Activated CD4-positive, alpha-beta T cell treated with anti-CD3 and anti-CD28 coated beads, Interleukin-2, Interleukin-4, amounts not matched to agents 100 ng/mL and 50 ng/mL, durations not matched to agents 16 hours and 8 hours (primary cell): ENCODE measurements at places on chromosomes 16 and 17.

GRCh38 chr17:41869426-41869825 is 4.2 kb upstream of the KLHL11 start:
- DNase-seq: no peak

GRCh38 chr17:47872019-47872650 is 21.2 kb upstream of the SP6 start:
- no peak for DNase-seq

DNA sequence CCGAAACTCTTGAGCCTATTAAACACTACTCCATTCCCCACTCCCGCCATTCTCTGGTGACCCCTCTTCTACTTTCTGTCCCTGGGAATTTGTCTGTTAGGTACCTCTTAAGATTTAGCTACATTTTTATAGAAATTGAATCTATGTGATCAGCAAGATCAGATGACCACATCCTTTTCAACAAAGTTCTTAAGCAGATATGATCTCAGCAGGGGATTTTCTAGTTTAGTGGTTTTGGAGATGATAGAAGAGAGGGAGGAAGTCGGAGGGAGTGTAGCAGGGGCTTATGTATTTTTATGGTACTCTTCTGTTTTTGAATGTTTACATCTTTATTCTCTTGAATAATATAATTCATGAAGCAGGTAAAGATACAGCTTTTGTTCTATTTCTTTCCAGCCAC is 40.8 kb downstream of the RPA1 start:
- DNase-seq: peak; percentile 67

DNA sequence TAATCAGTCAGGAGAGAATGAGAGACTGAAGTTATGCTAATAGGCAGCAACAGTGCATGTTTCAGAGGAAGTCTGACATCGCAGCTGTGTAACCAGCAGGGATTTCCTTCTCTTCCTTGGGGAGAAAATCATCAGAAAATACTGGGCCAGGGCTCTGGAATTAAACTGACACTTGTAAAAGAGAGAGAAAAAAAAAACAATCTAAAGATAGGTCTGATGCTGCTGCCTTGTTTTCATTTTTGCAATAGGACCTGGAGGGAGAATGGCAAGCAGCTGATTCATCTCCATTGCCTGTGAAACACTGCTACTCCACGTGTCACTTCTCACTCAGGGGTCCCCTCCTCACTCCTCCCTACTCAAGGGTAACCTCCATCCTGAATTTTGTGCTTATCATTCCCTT is 17.7 kb upstream of the CORO6 start:
- DNase-seq: no peak

DNA sequence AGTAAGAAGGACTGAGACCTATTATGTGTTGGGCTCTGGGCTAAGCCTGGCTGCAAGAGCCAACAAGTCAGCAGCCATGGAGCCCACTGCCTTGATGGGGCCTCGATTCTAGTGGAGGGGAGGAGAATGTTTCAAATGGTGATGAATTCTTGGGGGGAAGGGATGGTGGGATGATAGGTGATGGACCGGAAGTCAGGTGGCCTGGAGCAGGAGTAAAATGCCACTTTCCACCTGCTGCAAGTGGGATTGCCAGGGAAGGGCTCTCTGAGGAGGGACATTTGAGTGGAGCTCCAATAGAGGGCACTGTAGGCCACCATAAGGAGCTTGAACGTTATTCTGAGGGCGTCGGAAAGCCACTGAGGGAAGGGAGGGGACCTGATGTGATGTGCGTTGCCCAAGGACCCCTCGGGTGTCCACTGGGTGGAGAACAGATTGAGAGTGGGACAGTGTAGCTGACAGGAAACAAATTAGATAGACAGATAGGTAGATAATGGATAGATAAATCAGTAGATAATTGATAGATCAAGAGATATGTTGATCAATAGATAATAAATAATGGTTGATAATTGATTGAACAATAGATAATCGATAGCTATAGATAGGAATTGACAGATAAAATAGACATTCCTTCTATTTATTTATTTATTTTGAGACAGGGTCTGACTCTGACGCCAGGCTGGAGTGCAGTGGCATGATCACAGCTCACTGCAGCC is 18.2 kb upstream of the NXPH3 start:
- DNase-seq: peak; percentile 56

- peak; percentile 67 for DNase-seq
Observed at GRCh38 chr17:7220593-7221277, 997 bp downstream of the ACADVL start.

DNA sequence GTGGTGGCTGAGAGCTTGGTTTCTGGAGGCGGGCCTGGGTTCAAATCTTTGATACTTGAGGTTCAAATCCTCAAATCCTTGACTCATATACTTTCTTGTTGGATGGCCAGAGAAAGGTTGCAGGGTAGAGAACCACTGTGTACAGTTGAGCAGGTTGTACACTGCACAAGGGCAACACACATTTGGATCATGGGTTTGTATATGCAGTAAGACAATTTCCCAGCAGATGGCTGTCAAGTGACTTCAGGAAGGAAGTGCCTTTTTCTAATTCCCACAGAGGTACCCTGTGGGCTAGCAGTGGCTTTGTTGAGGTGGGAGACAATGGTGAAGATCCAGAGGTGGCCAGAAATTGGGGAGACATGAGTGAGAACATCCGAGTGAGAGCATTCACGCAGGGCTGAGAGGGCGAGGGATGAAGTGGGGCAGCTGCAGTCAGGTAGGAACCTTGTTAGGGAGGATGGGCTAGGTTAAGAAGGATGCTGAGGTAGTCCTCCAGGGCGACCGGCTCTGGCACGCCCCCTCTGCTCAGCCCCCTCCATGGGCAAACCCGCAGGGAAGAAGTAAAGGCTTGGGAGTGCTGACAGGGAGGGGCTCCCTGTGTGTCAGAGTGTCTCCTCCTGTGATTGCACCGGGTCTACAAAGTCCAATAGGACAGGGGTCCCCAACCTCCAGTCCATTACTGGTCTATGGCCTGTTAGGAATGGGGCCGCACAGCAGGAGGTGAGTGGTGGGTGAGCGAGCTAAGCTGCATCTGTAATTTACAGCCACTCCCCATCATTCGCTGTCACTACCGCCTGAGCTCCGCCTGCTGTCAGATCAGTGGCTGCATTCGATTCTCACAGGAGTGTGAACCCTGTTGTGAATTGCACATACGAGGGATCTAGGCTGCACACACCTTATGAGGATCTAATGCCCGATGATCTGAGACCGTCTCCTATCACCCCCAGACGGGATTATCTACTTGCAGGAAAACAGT is 2.7 kb downstream of the C16orf89 start:
- DNase-seq: no peak

DNA sequence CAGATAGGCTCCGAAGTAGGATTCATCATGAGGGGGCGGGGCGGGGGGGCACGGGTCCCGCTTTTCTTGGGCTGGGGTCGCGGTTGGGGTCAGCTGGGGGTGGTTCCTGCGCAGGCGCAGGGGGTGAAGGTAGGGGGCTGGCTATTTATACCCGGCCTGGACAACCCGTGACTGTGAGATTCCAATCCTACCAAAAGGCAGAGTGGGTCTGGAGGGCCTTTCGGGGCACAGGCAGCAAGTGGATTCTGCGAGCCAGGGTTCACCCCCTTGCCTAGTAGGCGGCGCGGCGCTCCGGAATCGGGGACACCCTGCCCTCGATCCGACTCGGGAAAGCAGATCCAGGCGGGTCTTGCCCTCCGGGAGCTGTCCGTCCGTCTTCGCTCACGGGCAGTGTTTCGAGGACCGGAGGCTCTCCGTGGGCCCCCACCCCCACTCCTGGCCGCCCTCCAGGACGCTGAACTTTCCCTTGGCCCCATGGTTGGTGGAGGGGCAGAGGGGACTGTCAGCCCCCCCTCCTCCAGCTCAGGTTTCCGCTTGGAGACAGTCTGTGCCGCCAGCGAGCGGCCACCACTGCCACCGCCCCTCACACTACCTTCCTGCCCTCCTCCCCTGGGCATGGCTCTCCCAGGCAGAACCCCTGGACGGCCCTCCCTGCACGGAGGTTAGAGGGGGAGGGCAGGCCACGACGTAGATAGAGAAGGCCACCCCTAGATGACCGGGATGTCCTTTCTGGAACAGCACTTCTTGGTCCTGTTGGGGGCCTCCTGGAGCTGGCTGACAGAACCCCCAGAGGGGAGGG is 634 bp downstream of the SLC2A4 start:
- DNase-seq: no peak

DNA sequence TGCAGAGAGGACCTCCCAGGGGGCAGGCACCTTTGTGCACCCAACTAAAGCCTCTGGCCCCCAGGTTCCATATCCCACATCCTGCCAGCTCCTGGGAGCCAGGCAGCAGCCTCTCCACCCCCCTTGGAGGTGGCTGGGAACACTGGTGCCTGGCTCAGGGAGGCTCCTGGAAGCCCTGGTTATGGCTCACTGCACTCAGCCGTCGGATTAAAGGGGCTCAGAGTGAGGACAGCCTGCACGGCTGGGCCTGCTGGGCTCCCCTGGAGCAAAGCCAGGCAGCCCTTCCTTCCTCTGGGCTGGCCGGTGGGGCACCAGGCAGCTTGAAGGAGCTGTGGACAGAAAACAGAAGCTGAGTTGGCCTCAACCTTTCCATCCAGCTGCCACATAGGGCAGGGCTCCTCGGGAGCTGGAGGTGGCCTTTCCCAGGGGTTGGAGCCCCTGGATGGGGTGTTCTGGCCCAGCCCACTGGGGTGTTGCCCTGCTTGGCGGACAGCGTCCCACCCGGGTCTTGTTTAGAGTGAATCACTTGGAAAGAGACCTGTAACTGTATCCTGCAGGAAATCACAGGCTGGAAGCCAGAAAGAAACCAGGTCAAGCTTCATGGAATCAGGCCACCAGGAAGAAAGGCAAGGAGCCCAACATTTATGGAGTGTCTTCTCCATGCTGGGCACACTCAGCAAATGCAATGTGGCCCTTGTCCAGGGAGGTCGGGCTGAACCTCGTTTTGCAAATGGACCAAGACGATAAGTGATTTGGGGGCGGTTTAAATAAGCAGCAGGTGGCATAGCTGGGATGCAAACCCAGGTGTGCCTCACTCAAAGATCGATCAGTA is 253.3 kb downstream of the SOX9 start:
- no peak for DNase-seq

GRCh38 chr17:58664302-58664701 is 27.5 kb downstream of the TEX14 start:
- DNase-seq: no peak

DNA sequence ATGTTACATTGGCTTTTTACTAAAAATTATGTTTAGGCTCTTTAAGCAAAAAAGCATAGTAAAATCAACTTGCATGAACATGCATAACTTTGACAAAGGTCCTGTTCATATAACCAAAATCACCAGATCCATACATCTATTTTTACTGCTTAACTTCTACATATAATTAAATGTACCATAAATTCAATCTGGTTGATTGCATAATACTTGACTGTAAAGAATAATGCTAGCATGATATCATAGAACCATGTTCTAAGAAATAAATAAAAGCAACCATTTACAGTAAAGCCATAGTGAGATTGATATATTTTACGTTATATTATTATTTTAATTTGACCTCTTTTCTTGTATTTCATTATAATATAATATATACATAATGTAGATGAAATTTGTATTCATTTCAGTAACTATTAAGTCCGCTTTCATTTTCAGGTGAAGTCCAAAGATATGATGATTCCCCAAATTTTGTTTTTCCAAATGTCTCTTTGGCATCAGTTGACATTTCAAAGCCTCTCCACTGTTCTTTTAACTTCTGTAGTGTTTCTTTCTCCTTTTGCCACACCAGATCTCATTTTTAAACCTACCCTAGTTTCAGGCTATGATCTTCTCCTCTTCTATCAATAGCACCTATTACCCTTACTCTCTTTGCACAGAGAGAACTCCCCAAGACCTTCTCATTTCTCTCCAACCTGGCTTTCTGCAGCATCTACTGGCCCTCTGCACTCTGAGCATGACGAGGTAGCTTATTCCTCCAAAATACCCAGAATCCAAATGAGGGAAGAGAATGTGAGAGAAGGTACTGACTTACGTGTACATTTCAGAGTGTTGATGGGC is 1.8 kb downstream of the APOH start:
- no peak for DNase-seq

DNA sequence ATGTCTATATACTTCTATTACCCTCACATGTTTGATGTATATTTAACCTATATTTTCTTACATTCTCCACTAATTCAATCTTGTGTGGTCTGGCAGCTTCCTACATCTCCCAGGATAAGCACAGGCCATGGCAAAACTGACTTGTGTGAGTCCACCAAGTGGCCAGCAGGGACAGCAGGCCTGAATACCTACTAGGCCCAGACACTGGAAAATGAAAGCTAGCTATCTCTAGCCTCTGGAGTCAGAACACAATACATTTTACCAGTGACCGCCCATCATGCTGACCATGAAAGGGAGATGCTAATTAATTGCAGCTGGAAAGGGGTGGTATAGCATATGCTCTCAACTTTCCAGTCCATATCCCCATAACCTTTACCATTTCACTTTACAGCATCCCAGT is 132.3 kb downstream of the PCTP start:
- no peak for DNase-seq

DNA sequence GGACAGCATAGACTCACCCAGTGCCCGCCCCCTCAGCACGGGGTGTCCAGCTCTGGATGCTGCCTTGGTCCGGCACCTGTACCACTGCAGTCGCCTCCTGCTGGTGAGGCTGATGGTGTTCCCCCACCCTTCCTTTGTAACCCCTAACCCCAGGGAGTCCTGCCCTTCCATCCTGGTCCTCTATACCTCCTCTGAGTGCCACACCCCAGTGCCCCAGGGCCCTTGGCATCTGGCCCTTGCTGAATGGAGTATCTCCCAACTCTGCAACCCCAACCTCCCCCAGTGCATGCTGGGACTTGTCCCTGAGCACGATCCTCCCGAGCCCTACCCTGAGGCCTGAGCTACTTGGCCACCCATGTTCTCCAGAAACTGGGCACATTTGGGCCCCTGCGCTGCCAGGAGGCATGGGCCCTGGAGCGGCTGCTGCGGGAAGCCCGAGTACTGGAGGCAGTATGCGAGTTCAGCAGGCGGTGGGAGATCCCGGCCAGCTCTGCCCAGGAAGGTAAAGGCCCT is 15.8 kb downstream of the RIPOR1 start:
- no peak for DNase-seq

GRCh38 chr17:78496311-78496710 is 80.9 kb downstream of the DNAH17 start:
- DNase-seq: no peak

DNA sequence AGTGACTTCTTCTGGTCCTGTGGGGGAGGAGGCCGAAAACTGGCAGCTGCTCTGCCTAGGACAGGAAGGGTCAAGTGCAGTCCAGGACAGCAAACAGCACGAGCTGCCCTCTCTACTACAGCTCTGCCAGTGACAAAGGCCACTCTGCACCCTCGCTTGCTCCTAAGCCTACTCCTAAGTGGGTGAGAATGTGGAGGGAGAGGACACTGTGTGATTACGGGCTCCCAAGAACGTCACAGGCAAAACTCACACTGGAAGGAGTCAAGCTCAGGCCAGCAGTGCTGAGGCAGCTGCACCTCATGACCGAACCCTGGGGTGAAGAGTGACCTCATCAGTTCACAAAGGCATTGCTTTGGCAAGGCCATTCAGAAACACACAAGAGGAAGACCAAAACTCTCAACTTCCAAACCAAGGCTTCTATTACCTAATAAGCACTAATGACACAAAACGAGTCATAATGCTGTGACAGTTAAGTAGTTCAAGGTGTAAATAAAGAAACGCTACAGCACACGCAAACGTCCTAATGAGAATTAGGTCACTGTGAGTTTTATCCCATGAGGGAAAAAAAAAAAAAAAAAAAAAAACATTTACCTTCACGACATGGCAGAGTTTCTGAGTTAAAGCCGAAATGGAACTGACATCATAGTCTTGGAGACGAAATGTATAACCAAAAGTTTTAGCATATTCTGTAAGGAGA is 35.1 kb downstream of the MARF1 start:
- no peak for DNase-seq
